ENCODE measurements at places on chromosomes 16 and 17.

GRCh38 chr17:58172369-58173071 is 5.7 kb downstream of the OR4D2 start:
- DNase-seq: no peak

GRCh38 chr17:10754861-10755591 is 25.2 kb upstream of the TMEM220 start:
- no peak for DNase-seq

GRCh38 chr16:21704266-21704665 is 40.5 kb downstream of the OTOA start:
- DNase-seq: no peak

DNA sequence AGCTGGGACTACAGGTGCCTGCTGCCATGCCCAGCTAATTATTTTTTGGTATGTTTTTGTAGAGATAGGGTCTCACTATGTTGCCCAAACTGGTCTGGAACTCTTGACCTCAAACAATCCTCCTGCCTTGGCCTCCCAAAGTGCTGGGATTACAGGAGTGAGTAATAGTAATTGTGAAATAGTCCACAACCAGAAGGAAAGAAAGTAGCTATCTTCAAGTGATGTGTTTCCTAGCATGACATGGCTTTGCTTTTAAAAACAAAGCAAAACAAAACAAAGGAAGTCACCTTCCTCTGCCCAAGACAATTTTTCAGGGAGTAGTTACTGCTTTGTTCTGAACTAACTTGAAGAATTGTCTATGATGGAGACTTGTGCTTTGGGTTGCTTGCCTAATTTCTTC is 27.0 kb downstream of the ATP6V0A1 start:
- DNase-seq: no peak

DNA sequence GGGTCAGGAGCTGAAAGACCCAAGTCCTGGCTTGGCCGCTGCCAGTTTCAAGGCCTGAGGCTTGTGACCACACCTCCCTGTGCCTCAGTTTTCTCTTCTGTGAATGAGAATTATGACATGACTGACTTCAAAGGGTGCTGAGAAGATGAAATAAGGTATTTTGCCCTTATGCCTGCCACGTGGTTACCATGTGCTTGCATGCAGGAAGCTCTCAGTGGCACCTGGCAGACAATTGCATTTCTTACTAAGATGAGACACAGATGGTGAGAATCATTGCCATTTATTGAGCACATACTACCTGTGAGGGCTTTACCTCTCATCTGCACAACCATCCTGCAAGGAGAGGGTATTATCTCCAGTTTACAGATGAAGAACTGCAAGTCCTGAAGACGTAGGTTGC is 69.8 kb downstream of the MRM1 start:
- DNase-seq: no peak

Measured in dorsolateral prefrontal cortex (tissue), 122 donors.